AML-193 (cell line): ENCODE measurements at places on chromosomes 16 and 17.

DNA sequence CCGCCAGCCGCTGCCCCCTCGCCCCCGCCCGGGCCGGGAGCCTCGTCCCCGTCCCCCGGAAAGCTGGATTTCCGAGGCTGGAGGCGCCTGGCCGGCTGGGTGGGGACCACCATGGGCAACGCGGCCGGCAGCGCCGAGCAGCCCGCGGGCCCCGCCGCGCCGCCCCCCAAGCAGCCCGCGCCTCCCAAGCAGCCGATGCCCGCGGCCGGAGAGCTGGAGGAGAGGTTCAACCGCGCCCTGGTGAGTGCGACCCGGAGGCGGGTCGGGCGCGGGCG lies 266 bp downstream of the FMNL1 start:
- no peak for DNase-seq

- DNase-seq: no peak
Observed at GRCh38 chr17:49913226-49914095, 55.5 kb upstream of the DLX4 start.

- no peak for DNase-seq
Observed at GRCh38 chr17:58272367-58273280, 8.1 kb downstream of the MPO start.

- peak; percentile 24 for DNase-seq
Observed at GRCh38 chr16:3654249-3654991, at the start of gene DNASE1. Gene DNASE1 (plus strand): TSS chr16:3654691. CDS start chr16:3655374, 683 bp downstream.

- DNase-seq: no peak
Observed at GRCh38 chr17:14306596-14306995, 5.7 kb downstream of the HS3ST3B1 start.

GRCh38 chr17:64694207-64694606 lies 32.1 kb upstream of the SMURF2 start:
- DNase-seq: peak; percentile 24

GRCh38 chr16:71895679-71896365 lies 491 bp downstream of the IST1 start:
- DNase-seq: no peak

DNA sequence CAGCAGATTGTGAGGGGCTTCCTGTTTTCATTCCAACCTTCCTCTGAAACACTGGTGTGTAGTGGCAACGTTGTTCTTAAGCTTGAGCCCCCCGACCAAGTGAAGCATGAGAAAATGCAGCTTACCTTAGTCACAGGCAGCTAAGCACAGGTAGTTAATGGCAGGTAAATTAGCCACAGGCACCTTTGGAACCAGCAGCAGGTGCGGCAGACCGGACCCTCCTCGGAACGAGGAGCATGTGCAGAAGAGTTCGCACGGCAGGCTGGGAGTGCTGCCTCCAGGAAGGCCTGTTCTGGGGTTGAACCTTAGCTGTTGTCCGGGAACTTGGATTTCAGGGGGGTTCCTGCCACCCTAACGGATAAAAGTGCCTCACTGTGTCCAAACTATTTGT lies 7.2 kb upstream of the IRF8 start:
- DNase-seq: no peak

DNA sequence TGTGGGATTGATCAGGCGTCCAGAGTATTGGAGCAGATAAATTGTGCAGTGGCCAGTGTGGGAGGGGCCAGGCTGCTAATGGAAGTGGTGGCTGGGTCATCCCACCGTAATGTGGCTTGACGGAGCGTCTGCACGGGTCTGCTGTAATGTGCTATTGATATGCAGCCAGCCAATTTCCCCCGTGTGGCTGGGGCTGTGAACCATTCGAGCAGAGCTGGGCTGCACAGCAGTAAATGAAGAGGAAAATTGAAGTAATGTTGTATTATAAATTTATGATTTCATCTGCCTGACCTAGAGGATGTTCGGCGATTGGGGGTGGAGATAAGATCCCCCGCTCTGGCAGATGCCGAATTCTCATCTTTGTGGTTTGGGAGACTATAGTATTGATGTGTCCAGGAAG lies 121.5 kb downstream of the CCDC182 start:
- DNase-seq: no peak

GRCh38 chr17:36879027-36879426 lies 58.2 kb upstream of the LHX1 start:
- no peak for DNase-seq

GRCh38 chr17:41873559-41874292 lies 8.5 kb upstream of the KLHL11 start:
- no peak for DNase-seq

DNA sequence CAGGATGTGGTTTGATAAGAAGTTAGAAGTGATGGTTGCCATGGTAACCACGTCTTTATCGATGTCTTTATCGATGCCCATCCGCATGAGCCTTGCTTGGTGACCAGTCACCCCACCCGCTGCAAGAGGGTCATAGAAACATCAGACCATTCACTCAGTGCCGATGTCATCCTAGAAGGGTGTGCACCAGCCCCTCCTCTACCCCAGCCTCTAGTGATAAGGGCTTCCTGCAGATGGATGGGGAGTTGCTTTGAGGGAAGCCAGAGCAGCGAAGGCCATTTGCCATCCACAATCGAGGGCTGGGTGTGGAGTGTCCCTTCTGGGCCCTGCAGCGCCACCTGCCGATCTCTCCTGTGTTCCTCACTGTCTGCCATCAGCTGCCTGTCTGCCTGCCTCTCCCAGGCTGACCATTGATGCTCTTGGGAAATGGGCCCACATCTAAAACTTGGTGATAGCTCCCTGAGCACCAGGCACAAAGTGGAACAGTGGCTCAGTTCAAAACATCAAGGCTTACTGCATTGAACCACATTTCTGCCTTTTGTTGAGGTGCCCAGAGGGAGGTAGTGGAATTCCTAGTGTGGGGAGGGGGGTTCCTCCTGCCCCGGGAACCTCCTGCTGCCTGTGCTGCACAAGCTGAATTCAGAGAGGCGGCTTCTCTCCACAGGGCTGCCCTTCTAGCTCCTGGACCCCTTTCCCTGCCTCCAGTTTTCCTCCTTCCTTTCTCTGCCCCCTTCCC lies 8.9 kb downstream of the CALB2 start:
- DNase-seq: peak; percentile 4

- no peak for DNase-seq
Observed at GRCh38 chr16:66188917-66189725, 177.4 kb upstream of the CDH5 start.

DNA sequence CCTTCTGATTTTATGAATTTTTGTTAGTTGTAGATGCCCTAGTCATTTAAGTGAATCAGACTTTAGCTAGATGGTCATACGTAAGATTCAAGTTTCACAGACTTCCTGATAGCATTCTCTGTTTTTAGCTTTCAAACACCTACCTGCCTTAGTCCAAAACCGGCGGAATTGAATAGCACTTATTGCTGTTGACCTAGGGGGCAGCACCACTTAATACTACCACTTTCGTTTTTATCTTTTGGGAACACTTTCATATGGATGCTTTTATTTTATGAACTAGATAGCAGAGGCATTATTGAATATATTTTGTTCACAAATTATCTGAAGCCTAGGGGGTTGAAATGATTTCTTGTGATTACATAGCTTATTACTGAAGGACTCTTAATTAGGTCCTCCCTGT lies 31.5 kb downstream of the TADA2A start:
- DNase-seq: no peak

DNA sequence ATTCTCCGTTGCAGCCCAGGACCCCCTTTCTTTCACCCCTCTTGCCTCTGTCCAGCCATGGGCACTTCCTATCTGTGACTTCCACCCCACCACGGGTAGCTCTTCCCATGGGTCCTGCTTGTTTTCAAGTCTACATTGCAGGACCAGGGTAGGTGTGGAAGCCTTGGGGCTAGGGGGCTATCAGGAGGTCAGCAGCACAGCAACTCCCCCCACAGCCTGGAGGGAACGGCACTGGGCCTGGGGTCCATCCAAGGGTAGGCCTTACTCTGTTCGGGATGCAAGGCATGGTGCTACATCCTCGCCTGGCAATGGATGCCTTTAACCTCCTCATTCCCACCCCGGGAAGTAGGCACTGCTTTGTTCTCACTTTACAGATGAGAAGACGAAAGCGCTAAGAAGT lies 109.3 kb downstream of the IRX5 start:
- no peak for DNase-seq

GRCh38 chr17:57051886-57052361 lies 33.1 kb upstream of the AKAP1 start:
- DNase-seq: no peak

- peak; percentile 28 for DNase-seq
Observed at GRCh38 chr16:85172455-85173145, 60.3 kb upstream of the CIBAR2 start.

DNA sequence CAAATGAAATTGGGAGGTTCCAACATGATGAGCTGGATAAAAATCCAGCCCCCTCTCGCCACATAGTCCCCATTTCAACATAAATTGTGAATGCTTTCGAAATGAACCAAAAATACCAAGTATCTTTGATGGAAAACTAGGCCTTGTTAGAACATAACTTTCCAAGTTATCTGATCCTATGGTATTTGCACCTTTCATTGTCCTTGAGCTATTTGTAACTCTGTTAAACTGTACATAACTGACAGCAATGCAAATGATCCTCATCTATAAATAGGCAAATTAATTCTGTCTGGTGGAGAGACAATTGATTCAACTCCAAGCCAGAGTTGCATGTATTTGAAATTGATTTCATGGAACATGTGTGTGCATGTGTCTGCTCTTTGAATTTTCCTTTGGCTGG lies 18.2 kb downstream of the CMTM4 start:
- DNase-seq: no peak

DNA sequence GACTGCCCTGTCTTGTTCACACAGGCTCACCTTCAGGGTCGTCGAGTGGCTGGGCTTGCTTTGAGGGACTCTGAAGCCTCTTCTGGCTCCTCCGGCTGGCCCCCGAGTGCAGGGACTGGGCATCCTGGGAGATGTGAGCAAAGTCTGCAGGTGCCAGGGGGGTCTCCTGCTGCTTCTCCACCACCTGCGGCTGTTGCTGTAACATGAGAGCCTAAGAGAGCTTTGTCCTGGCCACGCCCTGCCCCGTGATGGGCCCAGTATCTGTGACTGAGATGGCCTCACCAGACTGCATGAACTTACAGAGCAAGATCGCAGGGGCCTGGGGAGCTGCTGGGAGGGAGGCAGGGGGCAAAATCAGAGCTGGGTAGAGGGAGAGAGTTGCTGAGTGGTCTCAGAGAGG lies 12.5 kb downstream of the ERN2 start:
- DNase-seq: no peak

GRCh38 chr17:4204190-4204589 lies 59.6 kb downstream of the ANKFY1 start:
- DNase-seq: no peak

- DNase-seq: no peak
Observed at GRCh38 chr16:57775661-57776469, 26.4 kb downstream of the KIFC3 start.

DNA sequence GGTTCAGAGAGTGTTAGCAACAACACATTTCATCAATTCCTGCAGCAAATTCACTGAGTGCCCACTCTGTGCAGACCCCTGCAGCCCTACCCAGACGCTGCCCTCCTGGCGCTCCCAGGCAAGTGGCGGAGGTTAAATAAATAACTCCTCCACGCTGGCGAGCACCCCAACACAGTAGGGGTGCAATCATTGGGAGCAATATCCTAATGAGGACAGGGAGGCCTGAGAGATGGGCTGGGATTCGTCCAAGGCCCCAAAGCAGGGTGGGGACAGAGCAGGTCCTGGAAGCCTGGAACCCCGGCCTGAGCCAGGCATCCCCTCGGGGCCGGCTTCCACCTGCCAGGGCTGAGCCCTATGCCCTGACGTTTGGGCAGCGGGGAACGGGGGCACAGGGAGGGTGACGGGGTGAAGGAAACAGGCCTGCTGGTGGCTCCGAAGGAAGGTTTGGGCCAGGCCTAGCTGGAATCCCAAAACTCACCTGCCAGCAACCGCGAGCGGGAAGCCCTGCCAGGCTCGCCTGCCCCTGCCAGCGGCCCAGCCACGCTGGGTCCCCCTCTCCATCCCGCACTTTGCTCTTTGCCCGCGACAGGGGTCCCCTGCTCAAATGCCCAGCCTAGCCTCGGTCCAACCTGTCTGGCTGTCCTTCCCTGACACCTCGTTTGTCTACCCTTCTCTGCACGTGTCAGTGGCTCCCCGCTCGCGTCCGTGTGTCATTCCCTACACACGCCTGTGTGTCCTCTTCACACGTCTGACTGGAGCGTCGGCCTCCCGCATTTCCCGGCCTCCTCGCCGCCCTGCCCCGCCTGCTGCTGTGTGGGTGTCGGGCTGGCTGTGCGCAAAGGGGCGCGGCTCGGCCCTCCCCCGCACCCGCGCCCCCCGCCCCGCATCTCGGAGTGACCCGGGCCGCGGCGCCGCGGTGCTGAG lies 721 bp upstream of the BEAN1 start:
- no peak for DNase-seq

- no peak for DNase-seq
Observed at GRCh38 chr17:80364091-80364691, 50.8 kb upstream of the ENDOV start.

DNA sequence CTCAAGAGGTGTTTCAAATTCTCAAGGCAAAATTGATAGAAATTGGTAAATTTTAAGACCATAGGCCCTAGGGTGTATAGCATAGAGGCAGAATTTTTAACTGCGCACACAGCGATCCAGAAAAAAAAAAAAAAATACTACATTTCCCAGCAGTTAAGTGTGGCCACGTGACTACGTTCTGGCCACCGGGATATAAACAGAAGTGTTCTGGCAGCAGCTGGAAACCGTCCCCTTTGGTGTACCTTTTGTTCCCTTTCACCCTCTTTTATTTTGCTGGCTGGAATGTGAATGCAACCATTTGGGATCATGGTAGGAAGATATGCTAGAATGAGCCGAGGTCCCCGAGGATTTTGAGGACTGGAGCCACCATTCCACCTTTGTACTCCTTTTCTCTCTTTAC lies 52.7 kb upstream of the AKAP1 start:
- DNase-seq: no peak

GRCh38 chr17:27310565-27311110 lies 16.7 kb downstream of the WSB1 start:
- DNase-seq: no peak

GRCh38 chr16:50318796-50319578 lies 49.8 kb downstream of the BRD7 start:
- DNase-seq: no peak

GRCh38 chr17:40509626-40510327 lies 8.4 kb upstream of the TNS4 start:
- no peak for DNase-seq

GRCh38 chr17:57707892-57708291 lies 37.2 kb downstream of the CCDC182 start:
- no peak for DNase-seq

DNA sequence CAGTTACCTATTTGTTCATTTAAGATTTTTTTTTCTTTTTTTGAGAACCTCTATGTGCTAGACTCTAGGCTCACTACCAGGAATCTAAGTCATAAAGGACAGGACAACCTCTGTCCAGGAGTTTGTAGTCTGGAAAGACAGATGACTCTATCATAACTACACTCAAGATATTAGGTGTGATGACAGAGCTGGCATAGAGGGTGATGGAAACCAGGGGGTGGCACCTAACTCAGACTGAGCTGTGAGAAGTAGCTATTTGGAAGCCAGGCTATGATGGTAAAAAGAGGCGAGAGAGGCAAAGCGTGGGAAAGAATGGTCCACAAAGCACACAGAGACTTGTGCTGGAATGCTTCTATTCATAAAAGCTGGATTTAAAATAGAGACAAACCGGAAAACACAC lies 372.3 kb downstream of the SEC14L1 start:
- no peak for DNase-seq

- no peak for DNase-seq
Observed at GRCh38 chr16:82660075-82660645, 33.4 kb downstream of the CDH13 start.
